Stimulated activated CD4-positive, alpha-beta T cell treated with anti-CD3 and anti-CD28 coated beads, Interleukin-4, amount 100 ng/mL, for 4 hours (primary cell): ENCODE measurements at places on chromosomes 6 and 20.
A peak's percentile ranks its signal among the peaks of the same experiment; 100 is the strongest.

- no peak for DNase-seq
Observed at GRCh38 chr6:91099479-91099878, 512.6 kb upstream of the MAP3K7 start.

- no peak for DNase-seq
Observed at GRCh38 chr6:143969077-143969476, 39.0 kb downstream of the PLAGL1 start.

DNA sequence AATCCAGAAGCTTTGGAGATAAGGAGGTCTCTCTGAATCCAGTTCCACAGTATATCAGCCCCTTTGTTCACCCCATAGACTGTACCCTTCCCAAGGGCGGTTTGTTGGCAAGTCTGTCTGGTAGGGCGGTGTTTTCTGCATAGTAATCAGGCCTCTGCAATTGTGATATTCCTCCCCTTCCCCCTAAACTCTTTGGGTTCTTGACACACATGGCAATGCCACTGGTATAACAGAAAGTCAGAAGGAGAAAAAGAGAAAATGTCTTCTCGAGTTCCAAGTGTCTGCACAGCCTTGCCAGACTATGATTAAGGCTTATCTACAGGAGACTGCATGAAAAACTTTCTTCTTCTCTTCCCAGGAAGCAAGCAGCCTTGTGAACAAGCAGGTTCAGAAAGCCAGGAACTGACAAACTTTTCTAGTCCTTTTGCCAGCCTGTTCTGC, 45.6 kb downstream of the FOXO3 start:
- DNase-seq = no peak

GRCh38 chr20:9298906-9299305, 215.5 kb upstream of the LAMP5 start:
- no peak for DNase-seq

DNA sequence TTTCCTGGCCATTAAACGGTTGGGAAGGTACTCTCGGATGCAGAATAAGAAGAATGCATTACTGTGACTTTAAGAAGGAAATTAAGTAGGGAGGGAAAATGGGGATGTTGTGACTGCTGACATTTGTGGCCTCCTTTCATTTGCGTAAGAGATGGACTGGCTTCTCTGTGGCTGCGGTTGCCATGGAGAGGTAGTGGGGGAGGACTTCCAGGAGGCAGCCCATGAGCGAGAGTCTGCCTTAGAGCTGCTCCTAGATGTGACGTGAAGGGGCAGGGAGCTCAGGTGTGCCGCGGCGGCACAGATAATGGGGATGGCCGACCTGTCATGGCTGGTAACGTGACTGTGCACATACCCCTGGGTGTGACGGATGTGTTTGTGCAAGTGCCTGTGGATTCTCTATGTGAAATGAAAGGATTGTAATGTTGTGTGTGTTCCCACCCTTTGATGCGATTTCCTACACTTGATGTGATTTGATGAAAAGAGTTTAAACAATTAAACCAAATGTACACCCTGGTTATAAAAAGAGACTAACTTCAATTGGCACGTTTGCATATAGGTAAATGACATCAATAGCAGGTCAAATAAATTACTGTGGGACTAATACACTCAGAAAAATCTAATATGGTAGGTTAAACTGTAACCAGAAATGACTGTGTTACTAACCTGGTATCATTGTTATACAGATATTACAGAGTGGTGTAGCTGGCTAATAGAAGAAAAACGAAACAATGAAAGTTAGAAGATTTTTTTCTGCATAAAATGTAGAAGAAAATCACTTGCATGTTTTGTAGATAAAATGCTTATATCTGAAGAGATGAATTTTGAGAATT, 48.9 kb downstream of the HIVEP1 start:
- peak; percentile 40 for DNase-seq

GRCh38 chr6:158398252-158399024, 86.2 kb downstream of the TULP4 start:
- DNase-seq = no peak

DNA sequence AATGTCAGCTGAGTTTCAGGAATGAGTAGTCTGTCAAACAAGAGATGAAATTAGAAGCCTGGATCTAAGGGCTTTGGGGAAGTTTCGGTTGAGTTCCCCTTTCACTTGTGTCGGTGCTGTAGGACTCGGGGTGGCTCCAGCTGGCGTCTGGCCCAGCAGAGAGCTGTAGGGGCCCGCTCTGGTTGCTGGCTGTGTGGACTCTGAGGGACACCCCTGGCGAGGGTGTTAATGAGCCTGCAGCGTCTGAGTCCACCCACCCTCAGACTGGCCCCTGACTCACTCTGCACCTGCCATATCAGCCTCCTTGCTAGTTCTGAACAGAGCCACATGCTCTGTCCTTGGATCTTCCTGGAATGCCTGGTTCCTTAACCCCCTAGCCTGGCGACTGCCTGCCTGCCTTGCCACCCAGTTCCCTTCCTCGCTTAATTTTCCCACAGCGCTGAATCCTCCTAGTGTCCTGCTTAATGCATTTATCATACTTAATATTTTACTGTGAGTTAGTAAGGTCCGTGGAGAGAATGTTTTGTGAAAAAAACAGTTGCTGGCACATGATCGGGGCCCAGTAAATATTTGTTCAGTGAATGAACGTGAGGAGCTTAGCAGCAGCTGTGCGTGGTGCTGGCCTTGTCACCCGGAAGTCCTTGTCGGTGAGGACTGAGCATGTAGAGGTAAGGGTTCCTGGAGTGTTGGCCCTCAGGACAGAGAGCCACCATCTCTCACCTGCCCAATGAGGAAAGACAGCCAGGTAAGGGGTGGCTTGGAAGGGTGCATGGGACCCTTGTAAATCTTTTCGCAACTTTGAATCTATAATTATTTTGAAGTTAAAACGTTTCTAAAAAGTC, 1.6 kb downstream of the DNAJC5 start:
- DNase-seq = no peak

GRCh38 chr6:129510950-129511349, 199.0 kb downstream of the ARHGAP18 start:
- no peak for DNase-seq

DNA sequence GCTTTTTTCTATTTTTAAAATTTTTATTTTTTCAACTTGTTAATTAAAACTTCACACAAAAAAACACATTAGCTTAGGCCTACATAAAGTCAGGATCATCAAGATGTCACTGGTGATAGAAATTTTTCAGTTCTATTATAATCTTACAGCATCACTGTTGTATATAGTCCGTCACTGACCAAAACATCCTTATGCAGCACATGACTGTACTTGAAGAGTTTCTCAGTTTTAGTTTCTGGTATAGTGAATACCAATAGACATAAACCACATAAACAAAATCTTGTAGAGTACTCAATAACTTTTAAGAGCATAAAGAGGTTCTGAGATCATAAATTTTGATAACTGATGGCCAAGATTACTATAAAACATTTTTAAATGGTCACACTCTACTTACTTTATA, 71.8 kb downstream of the ASCC3 start:
- no peak for DNase-seq

DNA sequence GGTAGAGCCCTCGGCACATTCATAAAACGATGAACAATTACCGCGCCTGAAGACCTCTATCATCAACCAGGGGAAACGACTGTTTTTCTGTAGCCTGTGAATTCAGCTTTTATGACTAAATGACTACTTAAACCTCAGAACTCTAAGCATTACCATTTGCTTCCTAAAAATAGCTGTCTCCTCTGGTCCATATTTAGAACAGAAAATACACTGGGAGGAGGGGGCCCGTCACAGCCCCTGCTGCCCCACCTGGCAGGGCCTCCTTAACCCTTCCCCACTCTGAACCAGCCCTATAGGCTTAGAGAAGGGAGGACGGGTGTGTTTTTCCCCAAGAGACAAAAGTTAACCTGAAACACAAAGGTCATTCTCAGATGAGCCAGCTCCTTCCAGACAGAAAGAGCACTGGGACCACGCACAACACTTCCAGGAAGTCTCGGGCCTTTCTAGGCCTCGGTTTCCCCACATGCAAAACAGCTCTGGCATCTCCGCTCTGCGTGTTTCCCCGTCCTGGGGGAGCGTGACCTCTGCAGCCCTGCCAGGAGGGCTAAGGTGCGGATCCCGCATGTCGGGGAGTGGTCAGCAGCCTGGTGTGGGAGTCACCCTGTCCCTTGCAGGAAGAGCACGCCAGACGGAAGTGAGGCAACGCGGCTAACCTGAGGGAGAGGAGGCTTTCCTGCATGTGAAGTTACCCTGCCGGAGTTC, 193.9 kb downstream of the DLL1 start:
- no peak for DNase-seq

DNA sequence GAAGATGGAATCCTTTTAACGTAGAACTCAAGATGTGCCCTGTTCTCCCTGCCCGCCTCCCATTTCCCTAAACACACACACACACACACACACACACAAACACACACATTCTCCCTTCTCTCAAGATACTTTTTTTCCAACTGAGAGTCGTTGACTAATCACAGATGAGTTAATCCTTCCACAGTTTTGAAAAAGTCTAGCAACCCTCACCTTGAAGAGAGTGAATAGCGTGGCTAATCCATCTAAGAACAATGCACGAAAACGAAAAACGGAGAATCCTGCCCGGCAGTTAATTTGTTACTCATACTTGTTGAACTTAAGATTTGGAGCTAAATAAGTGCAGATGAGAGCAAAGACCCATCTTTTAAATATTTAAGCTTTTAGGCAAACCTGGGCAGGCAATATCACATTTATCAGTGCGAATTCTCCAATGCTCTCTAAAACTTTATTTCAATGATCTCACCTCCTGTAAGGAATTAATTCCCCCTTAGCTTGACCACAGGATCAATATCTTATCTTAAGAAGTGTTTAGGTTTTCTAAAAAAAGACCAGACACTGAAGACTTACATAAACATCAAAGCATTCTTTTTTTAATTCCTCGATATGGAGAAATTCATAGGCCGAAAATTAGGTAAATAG, 1.1 kb downstream of the AGPAT4 start:
- no peak for DNase-seq

- no peak for DNase-seq
Observed at GRCh38 chr6:167906899-167907298, 80.2 kb downstream of the AFDN start.

DNA sequence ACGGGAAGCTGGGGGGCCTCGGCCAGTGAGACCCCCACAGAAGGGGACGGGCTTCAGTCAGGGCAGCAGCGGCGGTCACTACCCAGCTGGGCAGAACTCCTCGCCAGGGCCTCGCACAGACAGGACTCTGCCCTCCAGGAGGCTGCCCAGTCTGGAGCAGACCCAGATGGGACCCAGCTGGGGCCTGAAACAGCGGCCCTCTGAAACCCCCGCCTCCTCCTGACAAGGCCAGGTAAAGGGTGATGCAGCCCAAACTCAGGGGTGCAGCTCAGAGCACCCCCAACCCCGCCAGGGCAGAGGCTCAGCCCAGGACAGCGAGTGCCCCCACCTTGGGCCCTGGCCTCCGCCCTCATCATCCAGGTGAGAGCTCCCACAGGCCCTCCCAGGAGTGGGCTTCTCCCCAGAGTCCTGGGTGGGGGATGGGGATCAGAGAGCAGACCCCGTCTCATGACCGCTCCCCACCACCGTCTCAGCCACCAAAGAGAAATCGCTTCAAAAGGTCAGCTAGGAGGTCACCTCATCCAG, 2.2 kb downstream of the EEF1A2 start:
- DNase-seq = no peak

DNA sequence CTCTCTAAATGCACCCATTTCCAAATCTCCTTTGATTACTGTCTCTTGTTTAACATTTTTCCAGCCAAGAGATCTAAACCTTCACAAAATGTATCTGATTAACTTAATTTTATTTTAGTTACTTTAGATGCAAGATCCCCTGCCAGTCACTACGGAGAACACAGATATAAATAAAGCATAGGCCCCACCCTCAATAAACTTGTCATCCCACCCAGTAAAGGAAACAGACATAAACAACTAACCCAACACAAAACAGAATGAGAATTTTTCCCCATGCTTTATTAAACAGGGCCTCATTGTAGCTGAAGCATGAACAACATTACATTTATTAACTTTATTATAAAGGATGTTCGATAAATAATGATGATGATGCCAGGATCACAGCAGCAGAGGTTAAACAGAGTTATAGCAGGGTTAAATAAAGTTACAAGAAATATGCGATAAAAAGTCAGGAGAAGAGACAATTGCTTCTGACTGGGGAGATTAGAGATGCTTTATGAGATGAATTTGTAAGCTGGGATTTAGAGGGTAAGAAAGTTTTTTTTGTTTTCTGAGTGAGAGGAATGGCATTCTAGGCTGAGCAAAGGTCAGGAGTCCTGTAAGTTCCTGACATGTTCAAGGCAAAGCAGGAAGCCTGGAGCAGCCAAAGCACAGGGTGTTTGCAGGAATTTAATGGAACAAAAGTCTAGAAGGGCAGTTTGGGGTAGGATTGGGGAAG, 41.1 kb downstream of the TFAP2A start:
- DNase-seq = no peak

DNA sequence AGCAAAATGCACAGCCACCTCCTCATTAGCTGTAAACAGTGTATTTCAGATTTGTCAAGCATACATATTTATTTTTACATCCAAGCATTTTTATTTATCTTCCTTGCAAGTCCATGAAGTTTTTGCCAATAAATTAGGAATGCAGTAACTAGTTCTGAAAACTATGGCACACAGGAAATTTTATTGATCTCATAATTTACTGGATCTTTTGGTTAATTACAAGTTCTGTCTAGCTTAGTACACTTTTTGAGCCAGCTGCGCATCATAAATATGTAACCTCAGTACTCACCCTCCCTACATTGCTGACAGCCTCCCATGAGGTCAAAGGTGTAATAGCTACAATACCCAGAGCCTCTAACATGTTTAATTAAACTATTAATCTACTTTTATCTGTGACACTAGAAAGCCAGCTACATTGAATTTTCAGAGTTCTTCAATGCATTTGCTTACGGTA, 898.2 kb downstream of the KIF16B start:
- DNase-seq = no peak

- no peak for DNase-seq
Observed at GRCh38 chr6:157089851-157090250, 233.5 kb downstream of the TMEM242 start.

DNA sequence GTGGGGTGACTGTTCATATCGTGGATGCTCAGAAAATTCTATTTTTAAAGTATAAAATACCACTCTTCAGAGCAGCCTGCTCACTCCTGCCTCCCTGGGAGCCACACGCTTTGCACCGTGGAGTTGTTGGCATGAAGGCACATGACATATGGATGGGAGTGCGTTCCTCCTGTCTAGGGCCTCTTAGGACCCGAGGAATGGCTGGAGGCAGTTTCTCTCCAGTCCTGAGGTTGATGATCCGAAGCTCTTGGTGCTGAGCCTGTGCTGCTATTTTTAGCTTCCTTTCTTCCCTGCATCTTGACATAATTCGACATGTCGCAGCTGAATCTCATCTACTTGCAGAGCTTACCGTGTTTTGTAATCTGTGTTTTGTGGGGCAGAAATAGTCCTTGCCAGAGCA, 73.9 kb downstream of the PHACTR3 start:
- no peak for DNase-seq
